ENCODE measurements at places on chromosomes 7 and 10.
A peak's percentile ranks its signal among the peaks of the same experiment; 100 is the strongest.

DNA sequence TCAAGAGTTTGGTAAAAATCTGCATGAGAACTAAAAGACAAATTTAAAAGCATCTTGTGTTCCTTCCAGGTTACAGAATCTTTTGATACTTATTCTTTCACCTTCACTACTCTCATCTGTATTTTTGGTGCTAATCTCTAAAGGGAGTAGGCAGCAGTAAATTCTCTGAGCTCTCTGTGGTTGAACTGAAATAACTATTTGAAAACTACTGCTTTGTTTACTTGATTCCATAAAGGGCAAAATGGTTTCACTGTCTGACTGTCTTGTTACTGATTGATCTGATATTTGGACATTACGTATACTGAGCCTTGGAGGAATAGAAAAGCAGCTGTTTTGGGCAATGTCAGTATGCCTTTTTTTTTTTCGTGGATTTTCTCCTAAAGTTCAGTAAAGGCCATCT, 103.3 kb downstream of the CHRM2 start:
- no peak for DNase-seq

- no peak for DNase-seq
Measured at GRCh38 chr10:49356181-49356580, 39.7 kb downstream of the DRGX start.

DNA sequence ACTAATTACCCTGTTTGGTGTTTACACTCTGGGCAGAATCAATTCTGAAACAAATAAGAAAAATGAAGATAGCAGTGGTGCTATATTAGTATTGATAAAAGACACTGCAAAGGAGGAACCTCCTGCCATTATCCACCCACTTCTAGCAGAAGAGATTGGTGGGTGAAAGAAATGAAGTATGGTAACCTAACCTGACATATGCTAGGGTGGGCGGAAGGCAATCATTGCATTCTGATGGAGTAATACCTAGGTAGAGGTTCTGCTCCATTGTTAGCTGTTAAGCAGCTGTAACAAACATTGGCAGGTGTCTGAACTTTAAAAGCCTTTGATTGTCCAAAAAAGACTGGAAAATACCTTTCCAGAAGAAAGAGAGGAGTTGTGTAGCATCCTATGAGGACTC, 95.9 kb downstream of the OTUD1 start:
- DNase-seq: no peak

DNA sequence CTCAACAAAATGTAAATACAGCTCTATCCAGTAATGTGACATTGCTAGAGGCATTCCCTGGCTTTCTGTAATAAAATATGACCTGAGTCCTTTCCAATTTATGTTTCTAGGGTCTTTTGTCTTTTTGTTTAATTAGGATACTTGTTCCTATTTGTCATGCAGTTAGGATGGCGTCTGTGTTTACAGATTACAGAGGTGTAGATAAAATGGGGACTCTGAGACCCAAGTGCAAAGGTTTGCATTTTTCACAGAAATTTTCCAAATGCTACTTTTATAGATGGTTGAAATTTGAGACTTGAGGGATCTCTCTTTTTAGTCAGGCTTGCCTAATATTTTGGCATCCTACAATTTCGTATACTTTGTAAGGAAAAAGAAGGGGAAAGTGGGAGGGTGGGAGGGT, 332.4 kb downstream of the PTEN start:
- no peak for DNase-seq

DNA sequence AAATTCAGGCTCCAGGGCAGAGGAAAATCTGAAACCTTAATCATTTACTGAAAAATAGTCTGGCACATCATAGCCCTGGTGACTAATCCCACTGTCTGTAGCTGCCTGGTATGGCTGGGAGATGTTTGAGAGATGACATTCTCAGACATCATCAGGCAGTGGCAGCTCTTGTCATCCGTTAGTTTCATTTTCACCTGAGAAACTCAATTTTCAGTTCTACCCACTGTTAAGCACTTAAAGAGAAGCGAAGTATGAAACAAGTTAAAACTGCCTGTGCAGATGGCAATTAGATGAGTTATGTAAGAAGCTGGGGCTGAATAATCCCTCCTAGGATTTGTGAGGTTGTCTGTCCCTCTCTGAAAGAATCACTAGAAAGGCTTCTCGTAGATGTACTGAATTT, 150.2 kb downstream of the NSUN6 start:
- DNase-seq: no peak

- DNase-seq: no peak
Measured at GRCh38 chr7:139896288-139896687, 67.2 kb downstream of the TBXAS1 start.

GRCh38 chr7:128259131-128260061, 18.3 kb downstream of the LEP start:
- peak; percentile 76 for DNase-seq

DNA sequence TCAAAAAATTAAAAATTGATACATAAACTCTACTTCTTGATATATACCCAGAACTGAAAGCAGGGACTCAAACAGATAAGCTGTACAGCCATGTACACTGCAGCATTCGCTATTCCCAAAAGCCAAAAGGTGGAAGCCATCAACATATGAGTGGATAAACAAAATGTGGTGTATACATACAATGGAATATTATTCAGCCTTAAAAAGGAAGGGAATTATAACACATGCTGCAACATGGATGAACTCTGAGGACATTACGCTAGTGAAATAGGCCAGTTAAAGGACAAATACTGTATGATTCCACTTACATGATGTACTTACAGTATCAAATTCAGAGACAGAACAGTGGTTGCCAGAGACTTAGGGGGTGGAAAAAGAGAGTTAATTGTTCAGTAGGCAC, 8.1 kb downstream of the TMEM209 start:
- no peak for DNase-seq

DNA sequence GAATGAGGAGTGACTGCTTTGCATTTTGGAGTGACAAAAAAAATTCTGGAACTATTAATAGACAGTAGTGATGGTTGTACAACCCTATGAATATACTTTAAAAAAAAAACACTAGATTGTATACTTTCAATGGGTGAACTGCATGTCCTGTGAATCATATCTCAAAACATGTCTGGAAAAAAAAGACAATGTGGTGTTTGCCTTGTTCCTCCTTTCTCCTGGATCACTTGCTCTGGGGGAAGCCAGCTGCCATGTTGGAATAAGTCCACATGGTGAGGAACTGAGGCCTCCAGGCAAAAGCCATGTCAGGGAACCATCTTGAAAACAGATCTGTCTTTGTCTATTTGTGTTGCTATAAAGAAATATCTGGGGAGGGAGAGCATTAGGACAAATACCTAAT, 39.5 kb upstream of the YAE1 start:
- no peak for DNase-seq

DNA sequence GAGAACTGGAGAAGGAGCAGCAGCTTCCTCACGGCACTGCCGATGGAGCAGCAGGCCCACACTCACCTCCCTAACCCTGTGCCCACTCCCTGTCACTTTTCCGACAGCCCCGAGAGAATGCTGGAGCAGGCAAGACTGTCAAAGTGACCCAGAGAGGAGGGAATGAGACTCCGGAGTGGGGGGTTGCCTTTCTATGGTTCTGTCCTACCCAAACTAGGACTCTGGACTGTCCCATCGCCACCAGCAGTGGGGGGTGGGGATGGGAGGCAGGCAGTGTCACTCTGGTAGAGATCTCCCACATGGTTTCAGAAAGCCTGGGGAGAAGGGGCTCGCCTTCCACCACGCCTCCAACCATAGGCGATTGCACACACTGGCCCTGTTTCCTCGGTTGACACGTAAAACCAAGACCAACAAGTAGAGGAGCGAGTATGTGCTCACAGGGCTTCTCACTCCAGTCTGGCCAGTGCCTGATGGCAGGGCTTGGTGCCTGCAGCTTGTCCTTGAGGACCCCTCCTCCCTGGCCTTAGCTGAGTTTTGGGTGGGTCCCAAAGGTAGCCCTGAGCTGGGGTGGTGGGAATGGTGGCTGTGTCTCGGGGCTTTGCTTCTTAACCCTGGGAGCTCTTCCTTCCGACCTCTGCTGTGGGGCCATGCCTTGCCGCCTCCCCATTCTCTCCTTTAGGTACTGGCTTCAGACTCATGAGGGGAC, 148.5 kb downstream of the PTPN20 start:
- no peak for DNase-seq

DNA sequence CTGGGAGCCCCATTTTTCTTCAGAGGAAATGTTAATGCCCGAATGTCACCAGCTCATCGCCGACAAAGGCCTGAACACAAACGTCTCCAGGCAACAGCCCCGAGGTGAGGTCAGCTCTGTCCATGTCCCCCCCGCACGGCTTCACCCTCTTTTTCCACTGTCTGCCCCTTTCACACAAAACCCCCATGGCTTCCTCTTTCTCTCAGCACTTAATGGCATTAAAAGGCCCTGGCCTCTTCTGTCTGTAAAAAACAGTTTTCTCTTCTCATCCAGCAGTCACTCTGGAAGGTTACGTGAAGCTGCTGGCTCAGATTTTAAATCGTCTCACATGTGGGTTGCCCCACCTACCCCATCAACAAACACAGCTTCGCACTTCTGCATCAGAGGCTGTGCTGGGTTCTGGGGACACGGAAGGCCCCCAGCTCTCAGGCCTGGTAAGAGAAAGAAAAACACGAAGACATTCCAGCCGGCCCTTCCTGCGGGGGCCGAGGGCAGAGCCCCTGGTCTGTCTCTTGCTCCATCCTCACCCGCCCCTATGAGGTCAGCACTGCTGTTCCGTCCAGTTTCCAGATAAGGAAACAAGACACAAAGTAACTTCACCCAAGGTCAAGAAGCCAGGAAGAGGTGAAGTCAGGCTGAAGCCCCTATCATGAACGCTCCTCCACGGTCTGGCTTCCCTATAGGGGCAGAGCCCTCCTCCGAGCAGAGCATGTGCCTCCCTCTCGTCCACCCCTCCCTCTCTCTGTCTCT, 91.1 kb upstream of the PDGFA start:
- peak; percentile 53 for DNase-seq

DNA sequence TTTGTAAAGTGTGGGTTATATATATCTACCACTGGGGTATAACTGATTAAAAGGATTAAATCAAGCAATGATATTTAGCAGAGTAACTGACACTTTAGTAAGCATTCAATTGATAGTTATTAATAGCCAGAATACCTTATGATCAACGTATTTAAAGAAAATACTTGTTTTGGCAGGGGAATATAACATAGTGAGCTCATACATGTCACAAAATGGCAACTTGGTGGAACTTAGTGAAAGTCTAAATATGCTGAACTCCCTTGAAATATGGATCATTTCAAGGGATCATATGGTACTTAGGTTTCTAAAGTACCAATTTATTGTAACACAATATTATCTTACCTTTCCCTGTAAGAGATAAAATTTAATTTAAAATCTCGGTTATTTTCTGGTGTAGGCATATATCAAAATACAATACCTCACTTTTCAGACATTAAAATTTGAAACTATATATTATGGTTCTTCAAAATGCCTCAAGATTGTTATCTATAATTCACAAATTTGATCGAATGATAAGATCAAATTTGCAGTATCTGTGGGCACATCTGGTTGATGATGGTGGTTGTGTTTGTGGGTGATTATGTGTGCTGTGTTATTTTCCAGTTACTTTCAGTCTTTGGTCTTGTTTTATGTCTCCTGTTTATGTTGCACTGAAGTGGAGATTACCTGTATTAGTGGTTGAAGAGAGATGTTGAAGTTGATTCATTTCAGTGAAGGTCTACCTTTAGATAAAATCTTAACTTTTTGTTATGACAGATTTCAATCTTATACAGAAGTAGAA, 5.2 kb downstream of the ARL4A start:
- DNase-seq: no peak

GRCh38 chr7:15905251-15906040, 219.0 kb upstream of the MEOX2 start:
- DNase-seq: no peak

DNA sequence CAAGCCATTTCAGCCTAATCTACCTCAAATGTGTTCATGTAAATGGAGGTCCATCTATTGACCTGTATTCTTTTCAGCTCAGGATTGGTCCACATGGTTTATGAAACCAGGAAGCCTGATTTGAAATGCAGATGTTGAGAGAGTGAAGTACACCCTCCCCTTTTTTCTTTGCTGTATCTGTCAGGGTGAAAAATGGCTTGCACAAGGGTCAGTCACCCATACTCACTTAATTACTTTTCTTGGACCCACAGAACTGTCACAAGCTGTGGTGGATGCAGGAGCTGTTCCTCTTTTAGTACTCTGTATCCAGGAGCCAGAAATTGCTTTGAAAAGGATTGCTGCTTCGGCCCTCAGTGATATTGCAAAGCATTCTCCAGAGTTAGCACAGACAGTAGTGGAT, 41.2 kb downstream of the SPAG6 start:
- DNase-seq: no peak

- no peak for DNase-seq
Measured at GRCh38 chr7:18941207-18941606, 176.2 kb downstream of the TWIST1 start.

- no peak for DNase-seq
Measured at GRCh38 chr10:71727105-71727737, 7.6 kb upstream of the C10orf105 start.

GRCh38 chr10:126668505-126668904, 2.0 kb downstream of the C10orf90 start:
- DNase-seq: no peak

- DNase-seq: no peak
Measured at GRCh38 chr7:27960415-27960814, 220.2 kb downstream of the JAZF1 start.

- no peak for DNase-seq
Measured at GRCh38 chr7:7352845-7353244, 170.5 kb downstream of the C1GALT1 start.

DNA sequence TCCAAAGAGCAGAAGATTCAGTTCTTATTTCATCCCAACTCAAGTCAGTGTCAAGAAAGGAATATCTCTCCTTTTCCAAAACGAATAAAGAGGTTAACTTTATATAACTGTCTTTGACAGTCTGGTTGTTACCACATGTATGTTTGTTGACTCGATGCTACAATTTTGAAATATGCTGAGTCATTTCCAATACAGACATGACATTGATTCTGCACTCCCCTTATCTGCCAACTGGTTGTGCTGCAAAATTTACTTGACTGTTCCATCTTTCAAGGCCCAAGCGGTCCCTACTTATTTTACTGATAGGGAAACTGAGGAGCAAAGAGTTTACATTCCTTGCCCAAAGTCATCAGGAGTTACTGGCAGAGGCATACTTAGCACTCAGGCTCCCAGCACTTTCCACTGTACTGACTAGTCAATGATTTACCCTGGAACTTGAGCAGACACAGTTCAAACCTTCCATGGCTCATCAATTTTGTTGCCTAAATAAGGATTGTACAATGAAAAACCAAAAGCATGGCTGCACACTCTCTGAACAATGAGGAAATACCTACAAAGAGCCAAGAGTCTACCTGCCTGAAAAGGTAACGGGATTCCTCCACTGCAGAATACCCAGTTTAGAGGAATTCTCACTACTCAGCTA, 52.8 kb downstream of the ABLIM1 start:
- DNase-seq: no peak

GRCh38 chr7:76225379-76225778, 23.7 kb downstream of the SRRM3 start:
- DNase-seq: no peak

GRCh38 chr7:33823913-33824312, 81.4 kb upstream of the BMPER start:
- no peak for DNase-seq

DNA sequence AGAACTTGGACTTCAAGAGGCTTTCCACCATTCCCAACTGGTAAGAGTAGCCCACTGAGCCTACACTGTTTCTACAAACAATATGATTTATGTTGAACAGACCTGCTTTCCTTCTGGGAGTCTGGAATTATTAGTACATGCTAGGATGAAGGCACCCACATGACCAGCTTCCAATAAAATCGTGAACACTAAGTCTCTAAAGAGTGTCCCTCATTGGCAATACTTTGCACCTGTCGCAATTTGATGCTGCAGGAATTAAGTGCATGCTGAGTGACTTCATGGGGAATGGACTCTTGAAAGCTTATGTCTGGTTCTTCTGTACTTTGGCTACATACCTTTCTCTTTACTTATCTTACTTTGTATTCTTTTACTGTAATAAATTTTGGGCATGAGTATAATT, 305.2 kb upstream of the GHITM start:
- no peak for DNase-seq
